ENCODE measurements at places on chromosomes 3 and 15.

DNA sequence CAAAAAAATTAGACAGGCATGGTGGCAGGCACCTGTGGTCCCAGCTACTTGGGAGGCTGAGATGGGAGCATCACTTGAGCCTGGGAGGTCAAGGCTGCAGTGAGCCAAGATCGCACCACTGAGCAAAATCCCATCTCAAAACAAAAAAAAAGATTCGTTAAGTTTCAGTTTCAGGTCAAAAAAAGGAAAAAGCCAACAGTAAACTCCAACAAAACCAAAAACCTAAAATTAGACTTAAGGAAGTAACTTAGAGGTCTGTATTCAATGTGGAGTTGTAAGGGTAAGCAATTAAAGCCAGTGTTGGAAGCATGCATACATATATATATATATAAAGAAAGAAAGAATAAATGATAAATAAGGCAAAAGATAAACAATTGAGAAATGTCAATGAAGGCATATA lies 11.8 kb downstream of the KPNA1 start:
- DNase-seq = no peak

- DNase-seq = no peak
Measured at GRCh38 chr3:193951859-193952258, 184.1 kb upstream of the HES1 start.

GRCh38 chr3:181700168-181701087 lies 11.3 kb upstream of the SOX2 start:
- peak; percentile 76 for DNase-seq

DNA sequence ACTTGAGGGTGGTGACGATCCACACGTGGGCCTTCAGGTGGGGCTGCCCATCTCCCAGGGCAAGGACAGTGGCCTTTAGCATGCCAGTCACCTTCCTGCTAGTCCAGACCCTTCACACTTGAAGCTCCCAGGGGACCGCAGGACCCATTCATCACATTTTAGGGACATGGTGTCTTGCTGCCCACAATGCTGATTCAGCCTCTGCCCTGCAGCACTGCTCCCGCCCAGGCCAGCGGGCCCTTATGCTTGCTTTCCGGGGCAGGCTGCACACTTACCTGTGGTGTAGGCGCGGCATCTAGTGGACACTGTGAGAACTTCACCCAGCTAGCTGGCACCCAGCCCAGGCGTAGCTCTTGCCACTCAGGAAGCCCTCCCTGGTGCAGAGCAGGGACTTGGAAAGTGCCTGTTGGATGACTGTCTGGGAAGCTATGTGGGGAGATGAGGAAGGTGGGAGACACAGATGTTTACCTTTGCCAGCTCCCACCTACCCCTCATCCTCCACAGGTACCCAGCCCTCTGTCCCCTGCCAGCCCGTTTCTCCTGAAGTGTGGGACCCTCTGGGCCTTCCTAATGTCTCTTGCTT lies 26.3 kb upstream of the NR2C2 start:
- peak; percentile 88 for DNase-seq

GRCh38 chr15:61025781-61026180 lies 203.3 kb downstream of the RORA start:
- DNase-seq = no peak

- DNase-seq = no peak
Measured at GRCh38 chr3:129602309-129602708, 4.2 kb downstream of the PLXND1 start.

DNA sequence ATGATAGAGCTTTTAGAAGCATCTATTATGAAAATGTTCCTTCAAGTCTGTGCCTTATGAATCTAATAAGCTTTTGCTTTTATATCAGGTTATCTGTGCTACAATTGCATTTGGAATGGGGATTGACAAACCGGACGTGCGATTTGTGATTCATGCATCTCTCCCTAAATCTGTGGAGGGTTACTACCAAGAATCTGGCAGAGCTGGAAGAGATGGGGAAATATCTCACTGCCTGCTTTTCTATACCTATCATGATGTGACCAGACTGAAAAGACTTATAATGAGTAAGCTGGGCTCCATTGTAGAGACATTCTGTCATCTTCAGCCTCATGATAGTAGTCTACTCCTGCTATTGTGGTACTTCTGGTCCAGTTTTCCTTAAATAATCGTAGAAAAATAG lies 73.4 kb downstream of the BLM start:
- DNase-seq = no peak

GRCh38 chr3:194447161-194447560 lies 39.6 kb downstream of the ATP13A3 start:
- DNase-seq = no peak

GRCh38 chr15:78420220-78420619 lies 17.8 kb upstream of the IREB2 start:
- DNase-seq = no peak

DNA sequence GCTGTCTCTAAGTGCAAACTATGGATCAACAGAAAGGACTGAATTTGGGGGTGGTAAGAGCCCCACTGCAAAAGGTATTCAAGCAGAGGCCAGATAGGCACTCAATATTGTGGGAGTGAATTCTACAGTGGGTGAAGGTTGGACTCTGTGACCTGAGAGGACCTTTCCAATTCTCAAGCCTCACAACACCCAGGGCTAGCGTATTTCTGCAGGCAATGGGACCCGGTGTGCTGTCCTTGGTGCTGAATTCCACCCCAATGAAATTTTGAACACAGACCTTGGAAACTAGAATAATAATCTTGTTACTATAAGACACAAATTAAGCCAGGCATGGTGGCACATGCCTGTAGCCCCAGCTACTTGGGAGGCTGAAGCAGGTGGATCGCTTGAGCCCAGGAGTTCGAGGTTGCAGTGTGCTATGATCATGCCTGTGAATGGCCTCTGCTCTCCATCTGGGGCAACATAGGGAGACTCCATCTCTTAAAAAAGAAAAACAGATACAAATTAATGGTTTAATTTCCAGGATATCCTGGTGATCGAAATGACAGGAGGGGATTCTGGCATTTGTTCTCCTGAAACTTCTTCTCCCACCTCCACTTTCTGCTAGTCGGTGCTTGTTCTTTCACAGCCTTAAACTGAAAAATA lies 135.4 kb downstream of the RAB11A start:
- DNase-seq = peak; percentile 22

GRCh38 chr3:55453886-55454496 lies 33.1 kb downstream of the WNT5A start:
- no peak for DNase-seq

- no peak for DNase-seq
Measured at GRCh38 chr15:61087573-61087972, 141.5 kb downstream of the RORA start.

GRCh38 chr15:78739206-78739605 lies 72.1 kb downstream of the ADAMTS7 start:
- no peak for DNase-seq

DNA sequence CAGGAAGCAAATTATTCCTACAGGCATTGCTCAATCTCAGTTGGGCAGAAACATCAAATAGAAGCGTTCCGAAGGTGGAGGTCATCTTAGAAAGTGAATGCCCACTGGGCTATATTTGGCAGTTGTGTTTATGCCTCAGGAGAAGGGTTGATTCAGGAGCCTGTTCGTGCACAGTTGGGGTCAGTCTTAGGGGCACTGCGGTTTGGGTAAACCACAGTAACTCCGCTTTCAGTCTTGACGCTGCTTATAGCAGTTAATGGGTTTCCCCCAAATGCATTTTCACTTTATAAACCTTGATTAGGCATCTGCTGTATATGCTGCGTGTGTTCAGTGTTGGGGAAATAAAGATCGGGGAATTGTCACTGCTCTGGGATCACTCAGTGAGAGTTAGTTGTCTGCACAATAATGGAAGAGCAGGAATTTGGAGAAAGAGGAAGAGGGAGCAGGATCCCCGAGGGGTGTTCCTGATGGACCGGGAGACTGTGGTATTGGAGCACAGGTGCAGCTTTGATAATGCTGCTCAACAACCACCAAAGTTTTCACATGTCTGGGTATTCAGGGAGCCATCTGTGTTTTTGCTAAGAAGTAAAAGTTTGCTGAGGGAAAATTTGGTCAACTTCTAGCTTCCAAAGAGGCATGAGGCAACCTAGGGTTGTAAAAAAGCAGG lies 124.3 kb upstream of the EIF1B start:
- DNase-seq = peak; percentile 79

- peak; percentile 61 for DNase-seq
Measured at GRCh38 chr3:34683851-34684250, 885.4 kb downstream of the PDCD6IP start.

GRCh38 chr3:53190659-53191058 lies 29.6 kb downstream of the PRKCD start:
- DNase-seq = peak; percentile 87

GRCh38 chr3:23542079-23542478 lies 263.7 kb upstream of the UBE2E1 start:
- DNase-seq = no peak
